Activated CD4-positive, alpha-beta T cell treated with anti-CD3 and anti-CD28 coated beads, Interleukin-2, amount 10 ng/mL, durations not matched to agents 24 days and 14 days (primary cell): ENCODE measurements at places on chromosomes 12 and 14. TPM values are rescaled to one million over a fixed set of nuclear protein-coding genes. Genes with fewer than 3 reads are reported as not detected.
A peak's percentile ranks its signal among the peaks of the same experiment; 100 is the strongest.

DNA sequence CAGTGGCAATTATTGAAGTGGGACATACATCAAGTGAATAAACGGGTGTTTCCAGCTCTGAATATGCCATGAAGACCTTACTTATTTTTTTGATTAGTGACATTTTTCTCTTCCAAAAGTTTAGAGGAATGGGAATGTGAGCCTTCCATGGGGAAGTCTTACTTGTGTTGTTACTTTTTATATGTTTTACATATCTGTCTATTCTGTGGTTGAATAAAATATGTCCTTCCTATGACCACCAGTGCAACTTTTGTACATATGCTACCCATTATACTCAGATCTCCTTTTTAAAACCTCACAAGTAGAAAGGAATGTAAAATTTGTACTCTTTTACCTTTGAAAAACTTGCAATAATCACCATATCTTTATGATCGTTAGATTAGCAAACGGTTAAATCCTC, 132.7 kb downstream of the MSRB3 start:
- DNase-seq: no peak

AQP6 gene
- total RNA-seq: not detected in 2 replicates

DNA sequence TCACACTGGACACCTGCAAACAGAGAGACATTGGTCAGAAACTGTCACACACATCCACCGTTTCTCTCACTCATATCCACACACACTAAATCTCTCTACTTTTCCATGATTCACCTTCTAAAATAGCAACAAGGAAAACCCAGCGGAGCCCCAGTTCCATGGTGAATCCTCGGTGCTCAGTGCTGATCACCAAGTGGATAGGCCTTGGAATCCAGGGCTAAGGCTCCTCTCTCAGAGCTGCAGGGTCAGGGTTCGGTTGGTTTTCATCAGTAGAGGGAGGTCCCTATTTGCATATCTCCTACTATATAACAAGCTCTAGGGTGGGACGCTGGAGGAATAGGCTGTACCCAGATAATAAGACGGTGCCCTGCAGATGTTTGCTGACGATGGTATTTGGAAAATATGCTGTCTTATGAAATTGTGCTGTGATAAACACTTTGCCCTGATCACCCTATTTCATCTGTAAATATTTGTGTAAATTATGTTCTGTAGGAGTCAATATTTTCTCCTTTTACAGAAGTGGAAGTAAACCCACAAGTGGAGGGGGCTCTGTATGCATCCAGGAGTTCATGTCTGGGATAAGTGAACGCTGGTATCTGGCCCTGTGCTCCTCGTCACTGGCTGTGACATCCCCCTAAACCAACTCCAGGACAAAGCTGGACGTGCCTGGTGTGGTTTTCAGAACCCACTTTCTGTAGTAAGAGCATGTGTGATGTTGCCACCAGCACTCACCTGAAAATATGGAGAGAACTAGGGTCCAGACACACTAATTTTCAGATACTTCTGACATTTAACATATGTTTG, 709.2 kb downstream of the TMEM121 start:
- DNase-seq: no peak

- DNase-seq: peak; percentile 86
Observed at GRCh38 chr14:71855399-71856036, 76.7 kb upstream of the RGS6 start.

DNA sequence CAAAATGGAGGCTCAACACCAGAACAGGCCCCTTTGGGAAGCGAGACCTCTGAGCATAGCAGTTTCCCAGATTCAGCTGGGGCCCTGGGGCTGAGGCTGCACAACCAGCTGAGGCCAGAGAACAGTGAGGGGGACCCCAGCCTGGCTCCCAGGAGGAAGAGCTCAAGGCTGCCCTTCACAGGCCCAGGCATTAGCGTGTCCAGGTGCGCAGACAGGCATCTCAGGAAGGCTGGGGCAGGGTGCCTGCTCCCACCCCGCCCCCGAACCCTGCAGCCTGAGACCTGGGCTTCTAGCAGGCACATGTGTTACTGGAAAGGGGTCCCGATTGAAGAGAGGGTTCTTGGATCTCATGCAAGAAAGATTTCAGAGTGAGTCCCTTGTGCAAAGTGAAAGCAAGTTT, 27.2 kb downstream of the CALM1 start:
- DNase-seq: no peak

DNA sequence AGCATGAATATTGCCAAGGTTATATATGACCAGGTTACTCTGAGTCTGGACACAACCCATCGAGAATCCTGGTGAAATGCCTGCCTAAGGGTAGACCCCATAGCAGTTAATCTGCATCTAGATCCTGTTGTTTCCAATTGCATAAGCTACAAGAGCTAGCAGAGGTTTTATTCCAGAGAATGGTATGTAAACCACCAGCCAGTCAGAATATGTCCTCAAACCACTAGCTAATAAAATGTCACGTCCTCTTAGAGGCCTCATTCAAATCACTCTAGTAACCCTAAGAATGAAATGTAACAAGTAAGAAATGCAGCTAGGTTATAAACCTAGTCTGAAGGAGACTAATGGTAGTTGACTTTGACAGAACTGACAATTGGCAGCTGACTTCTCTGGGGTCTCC, 9.0 kb upstream of the YLPM1 start:
- no peak for DNase-seq

IL26 gene
- 6.9 and 7.7 TPM in 2 replicates for total RNA-seq

CCND2 gene
- 607 and 615 TPM in 2 replicates for total RNA-seq

DNA sequence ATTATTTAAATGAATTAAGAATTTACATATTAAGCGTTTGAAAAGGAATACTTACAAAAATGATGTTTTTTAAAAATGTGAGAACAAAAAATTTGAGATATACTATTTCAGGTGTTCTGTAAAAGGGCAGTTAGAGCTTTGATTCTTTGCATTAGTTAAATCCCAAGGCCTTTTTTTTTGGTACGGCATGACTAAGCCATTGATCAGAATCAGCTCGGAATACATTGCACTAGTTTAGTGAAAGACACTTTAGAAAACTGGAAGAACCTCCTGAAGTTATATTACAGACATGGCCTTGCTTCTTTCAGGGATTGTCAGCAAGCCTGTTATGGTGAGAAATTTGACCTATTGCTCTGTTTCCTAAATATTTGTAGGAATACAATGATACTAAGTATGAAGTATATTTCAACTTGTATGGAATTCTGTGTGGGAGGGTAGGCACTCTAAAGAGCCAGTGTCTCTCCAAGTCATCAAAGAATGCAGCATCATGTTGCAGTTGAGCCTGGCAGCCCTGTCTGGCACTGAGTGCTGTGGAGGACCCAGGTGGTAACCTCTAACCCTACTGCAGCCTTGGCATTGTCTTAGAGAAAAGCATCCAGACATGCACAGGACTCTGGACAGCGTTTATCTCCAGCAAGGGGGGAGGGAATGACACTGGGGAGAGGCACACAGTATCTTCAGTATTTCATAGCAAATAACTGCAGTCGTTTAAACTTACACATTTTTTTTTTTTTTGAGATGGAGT, 1.5 kb downstream of the KLC1 start:
- DNase-seq: no peak

- no peak for DNase-seq
Observed at GRCh38 chr12:110244372-110244771, 36.7 kb upstream of the ATP2A2 start.

GRCh38 chr14:36208690-36209278, 32.3 kb upstream of the PTCSC3 start:
- DNase-seq: no peak

AACS gene
- total RNA-seq: 24.7 and 26.7 TPM in 2 replicates
